GM23338 (cell line): ENCODE measurements at places on chromosomes 1 and 21.

GRCh38 chr21:28943631-28944030 lies 49.0 kb downstream of the LTN1 start:
- DNase-seq = no peak

- DNase-seq = no peak
Observed at GRCh38 chr1:7422561-7422960, 348.5 kb upstream of the VAMP3 start.

DNA sequence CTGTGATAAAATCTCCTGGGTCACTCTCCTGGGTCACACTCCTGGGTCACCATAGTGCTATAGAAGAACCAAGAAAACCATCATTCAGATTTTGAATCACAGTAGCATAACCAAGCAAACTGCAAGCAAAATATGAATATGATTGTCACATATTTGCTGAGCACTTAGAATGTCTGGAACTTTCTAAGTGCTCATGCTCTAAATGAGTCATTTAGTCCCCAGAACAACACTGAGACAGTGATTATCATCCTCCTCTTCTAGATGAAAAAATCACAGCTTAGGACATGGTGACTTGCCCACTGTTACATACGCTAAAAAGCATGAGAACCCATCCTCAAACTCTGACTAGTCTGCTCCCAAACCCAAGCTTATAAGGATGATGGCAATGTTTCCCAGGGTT lies 39.5 kb upstream of the DDAH1 start:
- no peak for DNase-seq

DNA sequence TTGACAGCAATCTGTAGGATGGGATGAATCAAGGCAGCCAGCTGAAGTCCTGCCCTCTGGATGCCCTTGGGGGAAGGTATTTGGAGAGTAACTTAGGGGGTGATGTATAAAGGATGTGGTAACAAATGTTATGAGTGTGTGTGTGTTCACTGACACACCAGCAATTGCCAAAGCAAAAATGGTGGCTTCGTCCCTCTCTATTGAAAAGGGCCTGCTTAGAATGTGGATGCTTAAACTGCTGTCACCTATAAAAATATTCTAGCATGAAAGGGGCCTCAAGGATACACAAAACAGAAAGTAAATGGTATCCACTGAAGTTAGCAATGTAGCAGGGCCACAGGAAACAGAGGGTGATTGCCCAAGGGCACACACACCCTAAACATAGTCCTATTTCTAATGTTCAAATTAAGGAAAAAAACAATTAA lies 15.1 kb upstream of the AIM2 start:
- DNase-seq = no peak
